Lower leg skin (tissue), 4 donors: ENCODE measurements at places on chromosomes 13 and 19.

DNA sequence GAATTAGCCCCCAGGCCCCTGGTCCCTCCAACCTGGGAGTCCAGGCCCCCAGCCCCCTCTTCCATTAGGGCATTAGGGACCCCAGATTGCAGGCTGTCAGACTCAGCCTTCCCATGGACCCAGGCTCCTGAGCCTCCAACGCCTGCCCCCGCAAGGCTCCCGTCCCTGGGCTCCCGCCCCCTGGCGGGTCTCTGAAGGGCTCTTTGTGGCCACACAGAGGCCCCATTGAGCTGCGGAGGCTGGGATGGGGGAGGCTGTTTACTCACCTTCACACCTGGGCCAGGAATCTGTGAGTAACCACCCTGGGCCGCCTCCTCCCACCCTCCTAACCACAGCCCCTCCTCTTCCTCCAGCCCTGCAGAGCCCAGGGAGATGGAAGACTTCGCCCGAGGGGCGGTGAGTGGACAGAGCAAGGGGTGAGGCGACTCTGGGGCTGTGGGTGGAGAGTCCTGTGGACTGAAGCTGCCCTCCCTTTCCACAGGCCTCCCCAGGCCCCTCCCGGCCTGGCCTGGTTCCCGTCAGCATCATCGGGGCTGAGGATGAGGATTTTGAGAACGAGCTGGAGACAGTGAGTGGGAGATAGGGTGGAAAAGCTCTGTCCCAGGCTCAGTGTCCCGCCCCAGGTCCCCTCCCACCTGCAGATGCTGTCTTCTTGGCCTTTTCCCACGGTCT, 4.9 kb downstream of the ARHGEF1 start:
- DNase-seq: no peak

DNA sequence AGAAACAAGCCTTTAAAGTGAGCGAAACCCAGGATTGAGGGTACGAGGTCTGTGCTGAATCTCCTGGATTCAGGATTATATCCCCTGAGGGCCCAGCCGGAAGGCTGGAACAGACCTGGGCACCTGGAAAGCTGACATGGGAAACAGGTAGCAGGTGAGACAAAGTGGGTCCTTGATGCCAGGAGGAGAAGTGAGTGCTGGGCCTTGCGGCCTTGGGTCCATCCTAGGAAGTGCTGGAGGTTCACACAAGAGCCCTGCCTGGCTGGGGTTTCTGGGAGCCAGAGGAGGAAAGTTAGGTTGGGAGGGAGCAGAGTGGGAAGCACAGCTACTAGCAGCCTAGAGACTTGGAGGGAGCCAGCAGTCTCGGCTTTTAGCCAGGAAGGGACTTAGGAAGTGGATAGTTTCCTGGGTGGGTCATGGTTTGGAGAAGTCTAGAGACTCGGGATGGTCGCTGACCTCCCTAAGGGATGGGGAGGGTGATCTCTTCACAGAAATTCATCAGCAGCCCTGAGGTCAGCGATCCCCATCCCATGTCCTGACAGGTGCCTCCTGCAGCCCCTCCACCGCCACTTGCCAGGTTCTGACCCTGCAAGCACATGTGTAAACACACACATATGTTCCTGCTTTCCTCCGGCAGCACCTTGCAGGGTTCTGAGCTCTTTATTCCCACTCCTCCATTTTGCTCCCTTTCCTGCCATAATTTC, 29.4 kb upstream of the ZNF492 start:
- DNase-seq: peak; percentile 79

DNA sequence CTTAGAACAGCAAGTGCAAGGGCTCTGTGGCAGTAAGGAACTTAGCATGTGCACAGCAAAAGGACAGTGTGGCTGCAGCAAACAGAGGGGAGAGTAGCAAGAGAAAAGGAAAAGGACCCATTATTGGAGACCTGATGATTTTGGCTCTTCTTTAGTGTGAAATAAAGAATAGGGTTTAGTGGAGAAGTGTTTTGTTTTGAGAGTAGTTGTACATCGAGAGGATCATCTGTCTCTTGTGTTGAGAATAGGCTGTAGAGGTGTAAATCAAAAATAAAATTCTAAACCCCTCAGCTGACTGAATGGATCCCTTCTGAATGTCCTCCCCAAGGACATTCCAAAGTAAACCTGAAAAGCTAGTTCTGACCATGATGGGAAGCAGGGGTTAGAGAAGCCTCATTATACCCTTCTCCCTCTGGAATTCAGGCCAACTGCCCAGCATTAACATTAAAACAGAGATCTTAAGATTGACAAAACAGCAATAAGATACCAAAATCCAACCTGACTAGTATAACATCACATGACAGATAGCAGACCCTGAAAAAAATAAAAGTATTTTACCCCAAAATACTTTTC, 73.6 kb upstream of the OBI1 start:
- no peak for DNase-seq

GRCh38 chr19:808423-808775, 11.1 kb downstream of the PTBP1 start:
- DNase-seq: no peak

- DNase-seq: no peak
Measured at GRCh38 chr13:23254506-23254905, 73.7 kb downstream of the SGCG start.

DNA sequence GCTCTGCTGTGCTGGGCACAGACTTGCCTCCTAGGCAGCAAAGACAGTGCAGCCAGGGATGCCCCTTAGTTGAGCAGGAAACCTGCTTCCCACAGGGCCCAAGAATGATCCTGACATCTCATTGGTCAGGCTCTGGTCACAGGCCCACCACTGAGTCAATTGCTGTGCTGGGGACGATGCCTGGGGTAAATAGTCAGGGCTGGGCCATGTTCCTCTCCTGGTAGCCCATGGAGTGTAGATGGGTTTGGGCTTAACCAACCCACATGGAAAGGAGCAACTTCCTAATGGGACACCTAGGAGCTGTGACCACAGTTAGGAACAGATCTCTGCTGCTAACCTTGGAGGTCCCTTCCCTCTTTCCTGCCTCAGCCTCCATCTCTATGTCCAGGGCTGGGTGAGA, 212.5 kb upstream of the ZNF536 start:
- peak; percentile 48 for DNase-seq

- no peak for DNase-seq
Measured at GRCh38 chr13:62432295-62432694, 1016.6 kb upstream of the PCDH20 start.

DNA sequence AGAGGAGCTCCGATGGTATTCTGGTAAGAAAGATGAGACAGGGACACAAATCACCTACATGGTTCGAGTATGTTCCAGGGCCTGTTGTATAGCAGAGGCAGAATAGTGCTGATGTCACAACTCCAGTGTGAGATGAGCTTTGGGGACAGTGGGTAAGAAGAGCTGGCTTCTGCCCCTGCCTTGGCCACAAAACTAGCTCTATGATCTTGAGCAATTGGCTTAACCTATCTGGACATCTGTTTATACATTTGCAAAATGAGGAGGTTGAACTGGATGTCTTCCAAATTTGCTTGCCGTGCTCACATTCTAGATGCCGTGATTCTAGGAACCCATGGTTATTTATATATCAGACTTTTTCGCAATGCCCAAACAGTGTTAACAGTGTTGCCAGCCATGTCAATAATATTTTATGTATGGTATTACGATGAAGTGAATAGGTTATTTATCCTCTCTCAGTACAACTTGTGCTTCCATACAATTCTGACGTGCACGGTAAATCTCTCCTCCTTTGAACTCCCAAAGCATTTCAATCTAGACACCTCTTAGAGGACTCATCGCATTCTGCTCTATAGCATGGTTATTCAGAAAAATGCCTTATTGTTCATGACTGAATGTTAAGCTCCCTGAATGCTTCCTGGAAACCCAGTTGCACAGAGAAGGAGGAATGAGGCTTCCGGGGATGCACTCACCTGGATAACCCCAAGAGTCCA, 316.0 kb downstream of the FOXO1 start:
- DNase-seq: no peak
